ENCODE measurements at places on chromosomes 2 and 18.

DNA sequence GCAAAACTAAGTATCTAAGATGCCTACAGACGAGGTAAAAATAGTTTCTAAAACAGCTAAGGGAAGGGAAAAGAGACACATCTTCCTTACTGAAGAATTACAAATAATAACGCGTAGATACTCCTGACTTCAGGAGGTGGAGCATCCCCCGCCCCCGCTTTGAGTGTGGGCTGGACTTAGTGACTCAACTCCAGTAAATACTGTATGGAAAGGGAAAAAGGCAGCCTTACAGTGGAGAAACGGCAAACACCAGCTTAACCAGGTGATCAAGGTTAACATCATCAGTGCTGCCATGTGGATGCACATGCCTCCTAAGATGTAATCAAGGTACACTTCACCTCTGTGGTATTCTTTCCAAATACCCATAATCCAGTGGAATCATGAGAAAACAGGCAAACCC is 47.9 kb downstream of the HADHB start:
- DNase-seq, result no peak

DNA sequence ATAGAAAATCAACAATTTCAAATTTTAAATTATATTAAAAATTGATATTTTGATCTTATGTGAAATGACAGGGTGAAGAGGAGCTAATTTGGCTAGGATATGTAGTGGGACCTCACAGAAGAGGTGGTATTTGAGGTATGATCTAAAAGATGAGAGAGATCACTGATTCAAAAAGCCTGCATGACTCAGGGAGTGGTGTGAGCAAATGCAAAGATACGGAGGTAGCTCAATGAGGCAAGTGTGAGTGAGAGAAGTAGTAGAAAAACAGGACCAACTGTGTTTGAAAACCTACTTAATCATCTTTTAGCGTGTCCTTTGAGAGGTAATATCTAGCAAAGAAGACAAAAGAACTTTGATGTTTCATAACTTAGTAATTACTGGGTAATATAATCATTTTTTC is 557.5 kb downstream of the DSC3 start:
- DNase-seq, result no peak

DNA sequence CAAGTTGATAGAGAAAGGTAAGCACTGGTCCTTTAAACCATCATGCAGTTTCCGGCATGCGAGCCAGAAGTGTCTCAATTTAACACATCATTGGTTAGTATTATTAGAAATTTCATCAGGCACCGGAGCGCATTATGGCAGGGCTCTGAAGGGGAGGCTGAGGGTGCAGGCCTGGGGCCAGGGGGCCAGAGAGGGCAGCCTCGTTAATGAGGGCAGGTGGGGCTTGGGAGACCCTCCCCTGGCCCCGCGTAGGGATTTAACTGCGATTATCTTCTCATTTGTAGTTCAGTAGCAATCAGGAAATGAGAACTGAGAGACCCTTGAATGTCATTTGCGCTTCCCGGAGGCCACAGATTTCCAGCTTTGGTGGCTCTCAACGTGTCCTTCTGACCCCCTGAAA is 246.4 kb downstream of the KLHL29 start:
- DNase-seq, result no peak

GRCh38 chr2:107712857-107713256 is 113.8 kb upstream of the RGPD4 start:
- DNase-seq, result peak; percentile 75

GRCh38 chr2:101658387-101658786 is 39.1 kb upstream of the MAP4K4 start:
- no peak for DNase-seq

DNA sequence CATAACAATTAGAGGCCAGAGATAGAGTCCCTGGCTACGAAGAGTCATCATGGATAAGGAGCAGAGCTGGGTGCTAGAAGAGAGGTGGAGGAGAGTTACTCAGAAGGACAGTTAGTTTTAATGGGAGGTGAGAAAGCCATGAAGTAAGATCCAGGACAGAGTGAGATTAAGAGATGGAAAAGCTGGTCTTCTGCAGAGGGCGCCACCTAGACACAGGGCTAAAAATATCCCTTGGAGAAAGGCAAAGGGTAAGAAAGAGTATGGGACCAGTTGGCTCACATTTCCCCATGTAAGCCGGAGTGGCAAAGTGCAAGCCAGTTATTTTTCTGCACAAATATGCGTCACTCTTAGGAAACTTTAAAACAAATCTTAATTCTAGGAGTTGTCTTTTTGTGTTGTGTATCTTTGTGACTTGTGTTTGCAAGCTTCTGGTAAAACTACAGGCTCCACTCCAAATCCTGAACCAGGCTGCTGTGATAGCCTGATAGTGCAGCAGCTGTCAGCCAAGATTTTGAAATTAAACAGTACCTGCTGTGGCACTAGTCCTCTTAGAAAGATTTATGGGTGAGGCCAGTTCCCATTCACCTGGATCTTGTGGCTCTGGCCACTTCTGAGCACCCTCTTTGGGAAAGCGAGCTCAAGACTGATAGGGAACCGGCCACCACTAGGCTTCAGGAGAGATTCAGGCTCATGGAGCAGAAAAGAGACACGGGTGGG is 204.2 kb downstream of the TPGS2 start:
- DNase-seq, result no peak

DNA sequence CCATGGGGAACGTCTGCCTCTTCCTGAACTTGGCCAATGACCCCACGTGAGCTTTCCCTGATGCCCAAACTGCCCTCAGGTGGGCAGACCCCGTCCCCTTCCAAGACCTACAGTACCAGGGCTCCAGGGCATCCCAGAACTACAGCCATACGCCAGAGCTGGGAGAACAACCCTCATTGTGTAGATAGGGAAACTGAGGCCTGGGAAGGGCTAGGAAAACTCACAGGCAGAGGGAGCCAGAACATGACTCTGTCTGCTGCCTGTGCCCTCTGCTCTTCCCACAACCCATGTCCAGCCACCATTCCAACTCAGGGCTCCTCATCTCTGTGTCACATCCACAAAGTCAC is 16.8 kb upstream of the ANKRD53 start:
- no peak for DNase-seq

DNA sequence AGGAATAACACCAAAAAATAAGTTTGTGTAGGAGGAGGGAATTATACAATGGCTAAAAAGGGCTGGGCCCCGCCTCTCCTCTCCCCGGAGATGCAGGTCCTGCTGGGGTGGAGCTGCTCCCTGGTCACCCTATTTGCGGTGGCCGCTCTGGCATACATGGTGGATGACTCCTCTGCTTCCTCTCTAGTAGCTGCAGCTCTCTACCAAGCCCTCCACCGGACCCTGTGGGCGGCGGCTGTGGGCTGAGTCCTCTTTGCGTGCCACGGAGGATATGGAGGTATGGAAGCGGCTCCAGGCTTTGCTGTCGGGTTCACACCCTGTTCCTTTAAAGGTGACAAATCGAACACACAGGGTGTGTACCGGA is 77.1 kb upstream of the SEC11C start:
- DNase-seq, result no peak

DNA sequence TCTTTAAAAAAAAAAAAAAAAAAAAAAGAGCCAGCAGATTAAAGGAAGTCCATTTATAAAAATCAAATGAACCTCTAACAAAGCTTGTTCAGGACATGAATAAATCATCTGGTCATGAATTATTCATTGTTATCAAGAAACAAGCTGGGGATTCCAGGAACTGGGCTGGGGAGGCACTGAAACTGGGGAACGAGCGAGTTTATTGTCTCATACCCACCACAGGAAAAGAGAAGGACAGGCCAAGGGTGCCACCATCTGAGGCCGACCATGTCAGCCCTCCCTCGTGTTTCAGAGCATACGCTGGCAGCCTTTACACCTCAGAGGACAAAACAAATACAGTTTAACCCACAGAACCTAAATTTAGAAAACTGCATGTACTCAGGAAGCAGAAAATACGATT is 164.2 kb downstream of the VWC2L start:
- peak; percentile 28 for DNase-seq

DNA sequence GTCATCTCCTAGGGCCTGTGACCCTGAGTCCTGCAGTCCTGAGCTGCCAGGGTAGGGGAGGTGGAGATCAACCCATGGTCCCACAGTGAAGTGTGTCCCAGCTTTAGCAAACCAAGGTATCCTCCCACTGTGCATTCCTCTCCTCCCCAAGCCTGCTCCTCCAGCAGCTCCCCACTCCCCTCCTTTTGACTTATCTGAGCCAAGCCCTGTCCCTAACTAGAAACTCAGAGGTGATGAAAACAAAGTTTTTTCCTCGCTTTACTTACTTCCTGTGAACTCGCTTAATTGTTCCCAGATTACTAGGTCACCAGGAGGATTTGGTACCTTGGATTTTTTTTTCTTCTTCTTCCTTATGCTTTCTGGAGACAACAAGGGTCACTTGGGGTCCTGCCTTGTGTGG is 80.8 kb downstream of the EHD3 start:
- DNase-seq, result no peak

GRCh38 chr2:602571-603359 is 74.4 kb downstream of the TMEM18 start:
- no peak for DNase-seq

- no peak for DNase-seq
Observed at GRCh38 chr18:9612977-9613376, 1.4 kb downstream of the PPP4R1 start.

DNA sequence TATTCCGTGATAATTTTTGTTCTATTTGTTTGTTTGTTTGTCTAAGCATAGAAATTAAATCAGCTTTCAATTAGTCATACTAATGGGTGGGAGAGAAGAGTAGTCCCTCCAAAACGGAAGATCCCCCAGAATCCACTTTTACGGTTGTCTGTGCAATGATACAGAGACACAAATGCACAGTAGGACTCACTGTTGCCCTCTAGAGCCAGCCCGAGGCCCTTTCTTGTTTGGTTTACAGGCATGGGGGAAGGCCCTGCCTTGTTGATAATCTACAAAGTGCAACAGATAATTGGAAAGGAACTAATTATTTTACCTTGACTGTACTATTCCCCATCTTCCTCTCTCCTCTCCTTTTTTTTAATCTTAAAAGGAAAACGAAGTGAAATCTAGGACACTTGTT is 121.1 kb downstream of the ACOXL start:
- DNase-seq, result peak; percentile 36

DNA sequence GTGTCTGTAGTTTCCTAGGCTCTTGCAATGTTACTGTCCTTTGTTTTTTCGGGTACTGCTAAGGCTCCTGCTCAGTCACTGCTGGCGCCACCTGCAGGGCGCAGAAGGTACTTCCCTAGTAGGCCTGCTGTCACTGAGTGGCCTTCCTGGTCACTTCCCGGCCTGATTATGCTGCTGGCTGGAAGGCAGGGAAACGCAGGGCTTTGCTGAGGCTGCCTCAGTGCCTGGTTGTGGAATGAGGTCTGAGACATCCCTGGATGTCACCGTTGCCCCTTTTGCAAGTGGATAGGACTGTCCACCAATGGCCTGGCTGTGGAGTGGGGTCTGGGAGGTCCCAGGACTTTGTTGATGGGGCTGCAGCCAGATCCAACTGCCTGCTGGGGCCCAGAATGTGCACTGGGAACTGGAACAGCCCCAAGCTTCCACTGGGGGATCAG is 13.1 kb downstream of the DAW1 start:
- DNase-seq, result peak; percentile 61

DNA sequence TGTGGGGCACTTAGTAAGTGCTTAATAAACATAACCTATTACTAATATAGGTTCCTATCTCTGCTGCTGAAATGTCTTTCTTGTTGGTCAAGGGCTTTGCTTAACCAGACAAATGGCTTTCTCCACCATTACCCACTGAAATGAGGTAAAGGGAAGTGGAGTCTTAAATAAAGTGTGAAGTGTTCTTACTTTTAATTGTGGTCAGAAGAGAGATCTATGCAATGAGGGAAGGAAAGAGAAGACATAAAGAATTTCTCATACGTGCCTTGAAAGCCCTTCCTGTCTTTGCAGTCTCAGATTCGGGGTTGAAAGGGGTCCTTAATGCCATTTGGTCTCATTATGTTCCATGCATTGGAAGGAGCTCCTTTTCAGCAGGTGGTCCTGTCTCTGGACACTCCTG is 6.9 kb upstream of the CXCR4 start:
- DNase-seq, result no peak

GRCh38 chr18:3135536-3135935 is 84.2 kb downstream of the MYOM1 start:
- no peak for DNase-seq

DNA sequence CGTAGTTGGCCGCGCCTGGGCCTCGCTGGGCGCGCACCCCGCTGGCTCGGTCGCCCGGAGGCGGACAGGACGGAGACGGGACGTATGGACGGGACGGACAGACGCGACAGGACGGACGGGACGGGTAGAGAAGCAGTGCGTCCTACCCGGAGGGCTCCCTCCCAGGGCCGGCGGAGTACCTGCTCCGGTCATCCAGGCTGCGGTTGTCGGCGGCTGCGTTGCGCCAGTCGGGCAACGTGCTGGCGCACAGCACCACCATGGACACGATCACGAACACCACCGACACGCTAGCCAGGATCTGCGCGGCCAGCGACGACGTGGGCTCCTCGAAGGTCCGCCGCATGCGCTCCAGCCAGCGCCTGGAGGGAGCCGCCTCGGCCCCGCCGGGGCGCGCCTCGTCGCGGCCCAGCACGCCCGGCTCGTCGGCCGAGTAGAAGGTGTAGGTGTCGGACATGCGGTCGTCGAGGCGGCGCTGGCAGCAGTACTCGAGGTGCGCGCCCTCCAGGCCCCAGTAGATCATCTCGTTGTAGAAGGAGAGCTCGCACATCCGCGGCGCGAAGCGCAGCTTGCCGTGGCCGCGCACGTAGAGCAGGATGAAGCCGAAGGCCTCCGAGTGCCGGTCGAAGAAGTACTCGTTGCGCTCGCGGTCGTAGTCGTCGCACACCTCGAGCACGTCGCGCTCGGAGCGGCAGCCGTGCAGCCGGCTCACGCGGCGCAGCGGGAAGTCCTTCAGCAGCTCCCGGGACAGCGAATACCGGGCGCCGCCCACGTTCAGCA is 903 bp downstream of the KCNG3 start:
- peak; percentile 44 for DNase-seq

GRCh38 chr2:197576631-197577030 is 60.8 kb downstream of the MOB4 start:
- no peak for DNase-seq

DNA sequence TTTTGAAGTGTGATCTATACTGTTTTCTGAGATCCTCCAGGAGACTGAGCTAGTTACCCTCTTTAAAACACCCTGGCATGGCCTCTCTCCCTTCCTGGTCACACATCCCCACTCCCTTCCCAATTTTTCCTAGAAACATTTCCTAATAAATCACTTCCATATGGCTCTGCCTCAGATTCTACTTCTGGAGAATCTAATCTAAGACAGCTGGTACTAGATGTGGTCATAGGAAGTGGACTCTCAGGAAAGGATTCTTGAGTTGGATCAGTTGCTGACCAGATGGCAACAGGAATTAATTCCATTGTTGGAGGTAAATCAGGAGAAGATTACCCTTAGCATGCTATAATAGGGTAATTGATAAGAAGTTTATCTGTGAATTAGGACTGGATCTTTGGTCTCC is 310.5 kb downstream of the SATB2 start:
- DNase-seq, result no peak

- DNase-seq, result no peak
Observed at GRCh38 chr2:190637903-190638618, 10.8 kb upstream of the NAB1 start.

Data from common myeloid progenitor, CD34-positive (primary cell).